ENCODE measurements at places on chromosomes 5 and 9.

- DNase-seq = no peak
Observed at GRCh38 chr9:101146508-101146907, 118.0 kb downstream of the PLPPR1 start.

- no peak for DNase-seq
Observed at GRCh38 chr9:112711050-112711689, 6.7 kb downstream of the INIP start.

- DNase-seq = no peak
Observed at GRCh38 chr5:169085212-169085611, 215.7 kb downstream of the SLIT3 start.

- DNase-seq = peak; percentile 21
Observed at GRCh38 chr5:119288379-119289033, 67.3 kb upstream of the TNFAIP8 start.

DNA sequence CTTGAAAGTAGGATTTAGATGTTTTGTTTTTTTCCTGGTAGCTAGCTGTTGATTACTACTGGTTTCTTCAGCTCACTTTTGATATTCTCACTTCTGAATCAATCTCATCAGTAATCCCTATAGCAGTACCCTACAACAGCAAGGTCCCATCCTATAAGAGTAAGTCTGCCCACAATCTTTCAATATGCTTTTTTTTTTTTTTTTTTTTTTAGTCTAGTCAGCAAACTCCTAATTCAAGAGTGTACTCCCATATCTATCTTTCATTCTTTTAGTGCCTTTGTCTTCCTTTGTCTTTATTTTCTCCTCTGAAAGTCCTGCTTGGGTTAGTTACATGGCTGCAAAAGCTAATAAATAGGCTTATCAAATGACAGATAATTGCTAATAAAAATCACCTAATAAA is 362.4 kb upstream of the RIOK2 start:
- DNase-seq = no peak

GRCh38 chr9:126502417-126503332 is 111.1 kb upstream of the LMX1B start:
- no peak for DNase-seq
